ENCODE measurements at places on chromosomes 7 and 10. TPM values are rescaled to one million over a fixed set of nuclear protein-coding genes. Genes with fewer than 3 reads are reported as not detected.

Gene AGR3
- total RNA-seq: not detected

Gene LRRC61
- 10.7 TPM for total RNA-seq

- DNase-seq: no peak
Observed at GRCh38 chr7:151857866-151858450, 19.0 kb downstream of the PRKAG2 start.

DNA sequence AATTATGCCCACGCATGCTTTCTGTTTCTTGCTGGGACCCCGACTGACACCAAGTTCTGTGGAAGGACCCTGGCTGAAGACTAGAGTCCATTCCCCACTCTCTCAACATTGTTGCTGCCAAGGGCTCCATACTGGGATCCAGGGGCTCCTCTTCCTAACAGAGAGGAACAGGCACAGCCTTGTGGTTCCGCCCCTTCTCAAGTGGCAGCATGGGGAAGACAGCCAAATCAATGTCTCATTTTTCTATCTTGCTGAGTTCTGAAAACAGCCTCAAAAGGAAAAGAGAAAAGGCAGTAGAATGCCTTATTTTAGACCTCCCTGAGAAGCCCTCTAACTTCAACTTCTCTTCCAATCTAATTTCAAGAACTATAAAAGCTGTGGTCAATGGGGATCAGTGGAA is 23.7 kb upstream of the LAMB1 start:
- DNase-seq: no peak

DNA sequence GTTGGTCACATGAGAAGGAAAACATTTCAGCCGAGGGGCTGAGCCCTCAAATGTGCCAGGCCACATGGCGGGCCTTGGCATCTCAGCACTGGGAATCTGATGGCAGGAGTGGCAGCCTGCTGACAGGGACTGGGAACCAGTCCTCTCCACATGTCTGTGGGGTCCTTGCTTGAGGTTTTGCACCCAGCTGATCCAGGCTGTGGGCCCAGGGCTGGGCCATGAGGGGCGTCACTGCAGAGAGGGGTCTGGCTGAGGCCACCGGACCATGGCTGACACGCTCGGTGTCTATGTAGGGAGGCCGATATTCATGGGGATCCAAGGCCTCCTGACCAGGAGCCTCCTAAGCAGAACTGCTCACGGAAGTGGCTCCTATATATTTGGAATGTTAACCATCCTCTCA is 31.0 kb upstream of the PWWP2B start:
- no peak for DNase-seq

Gene MYO1G
- total RNA-seq: 154 TPM

DNA sequence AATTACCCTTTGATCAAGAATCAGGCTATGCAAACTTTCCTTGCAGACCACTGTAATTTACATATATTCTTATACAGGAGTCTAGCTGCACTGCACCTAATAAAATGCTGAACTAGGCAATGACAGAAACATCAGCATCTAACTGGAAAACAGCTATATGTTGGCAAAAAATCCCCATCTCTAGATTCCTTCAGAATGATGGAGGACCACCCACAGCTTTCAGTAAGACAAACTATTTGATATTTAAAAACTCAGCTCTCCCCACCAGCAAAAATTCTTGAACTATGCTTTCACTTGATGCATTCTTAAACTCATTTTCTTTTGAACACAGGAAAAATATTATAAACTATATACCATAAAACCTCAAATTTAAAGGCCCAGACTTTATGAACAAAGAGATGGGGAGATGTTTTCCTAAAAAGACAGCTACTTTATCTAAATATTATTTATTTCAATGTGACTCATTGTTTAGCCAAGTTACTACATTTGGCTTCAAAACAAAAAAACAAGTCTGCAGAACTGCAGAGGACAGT is 77.4 kb downstream of the SEMA3C start:
- no peak for DNase-seq

DNA sequence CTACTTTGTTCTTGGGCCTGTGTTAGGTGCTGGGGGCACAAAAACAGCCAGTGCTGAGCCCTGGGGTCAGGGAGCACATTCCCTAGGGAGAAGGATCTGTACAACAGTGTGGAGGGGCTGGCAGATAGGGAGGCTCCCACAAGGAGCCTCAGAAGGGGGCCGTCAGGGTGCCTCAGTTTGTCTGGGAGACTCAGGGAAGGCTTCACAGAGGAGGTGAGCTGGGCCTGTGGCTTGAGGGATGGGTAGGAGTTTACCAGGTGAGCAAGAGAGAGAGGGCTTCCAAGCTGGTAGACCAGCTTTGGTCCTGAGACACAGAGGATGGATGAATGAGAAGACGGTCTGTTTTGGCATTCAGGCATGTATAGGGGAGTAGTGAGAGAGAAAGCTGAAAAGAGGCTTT is 52.1 kb downstream of the CAMK1D start:
- DNase-seq: no peak

DNA sequence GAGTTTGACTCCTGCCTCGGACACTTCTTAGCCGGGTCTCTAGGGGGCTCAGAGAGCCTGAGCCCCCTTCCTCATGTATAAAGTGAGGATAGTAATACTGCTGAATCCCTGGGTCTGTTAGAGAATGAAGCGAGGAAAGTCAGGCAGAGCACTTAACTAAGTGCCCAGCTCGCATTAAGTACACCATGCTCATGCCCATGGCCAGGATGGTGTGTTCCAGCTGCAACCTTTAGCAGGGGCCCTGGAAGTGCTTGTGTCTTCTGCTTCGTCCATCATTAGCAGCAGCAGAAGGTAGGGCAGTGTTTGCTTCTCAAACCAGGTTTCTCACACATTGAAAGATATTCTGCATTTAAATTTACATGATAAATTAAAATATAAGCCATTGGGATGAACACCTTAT is 27.3 kb upstream of the WDFY4 start:
- DNase-seq: no peak

DNA sequence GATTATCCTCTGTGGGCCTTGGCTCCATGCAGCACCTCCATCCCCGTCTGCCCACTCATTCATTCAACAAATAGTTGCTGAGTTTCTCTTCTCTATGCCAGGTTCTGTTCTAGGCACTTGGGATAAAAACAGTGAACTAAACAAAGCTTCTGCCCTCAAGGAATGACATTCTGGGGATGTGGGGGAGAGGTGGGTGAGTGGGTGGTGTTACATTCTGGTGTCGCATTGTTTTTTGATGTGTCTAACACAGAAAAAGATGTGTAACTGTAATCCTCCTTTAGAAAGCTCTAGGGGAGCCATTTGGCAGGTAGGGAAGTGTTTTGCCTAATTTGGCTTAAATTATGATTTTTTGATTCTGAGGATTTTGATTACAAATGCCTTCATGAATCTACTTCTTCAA is 21.4 kb downstream of the AUTS2 start:
- no peak for DNase-seq

DNA sequence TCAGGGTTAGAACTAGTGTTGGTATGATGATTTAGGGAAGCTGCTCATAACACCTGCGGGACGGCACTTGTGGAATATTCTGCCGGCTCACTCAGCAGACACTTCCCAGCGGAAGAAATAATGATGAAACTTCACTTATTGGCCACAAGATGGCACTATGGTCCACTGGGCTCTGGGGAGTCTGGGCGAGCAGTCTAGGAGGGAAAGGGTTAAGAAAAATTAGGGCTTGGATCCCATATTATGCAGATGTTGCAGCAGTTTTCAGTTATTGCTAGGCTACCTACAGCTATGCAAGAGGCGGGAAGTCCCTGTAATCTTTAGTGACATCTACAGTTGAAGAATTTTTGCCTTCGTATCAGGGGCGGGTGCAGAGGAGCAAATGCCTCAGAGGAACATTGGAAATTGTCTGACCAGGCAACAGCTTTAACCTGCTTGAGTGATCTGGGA is 238.7 kb upstream of the PRSS58 start:
- no peak for DNase-seq

DNA sequence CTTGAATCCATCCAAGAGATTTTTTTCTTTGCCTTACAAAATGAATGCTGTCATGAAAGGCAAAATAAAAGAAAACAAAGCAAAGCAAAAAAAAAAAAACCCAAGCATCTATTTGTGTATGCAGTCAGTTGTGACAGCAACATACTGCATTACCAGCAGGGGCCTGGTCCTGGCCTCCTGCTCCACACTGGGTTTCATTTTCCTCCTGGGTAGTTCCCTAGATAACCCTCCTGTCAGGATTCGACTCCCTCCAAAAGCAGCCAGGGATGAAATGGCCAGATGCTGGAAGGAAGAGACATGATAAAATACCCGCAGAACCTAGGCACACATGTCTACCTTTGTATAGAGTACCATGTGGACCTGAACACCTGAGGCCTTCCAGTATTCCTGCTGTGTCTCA is 148.6 kb downstream of the NRCAM start:
- no peak for DNase-seq

- DNase-seq: no peak
Observed at GRCh38 chr7:12827219-12827821, 139.9 kb downstream of the ARL4A start.

Gene ACTL6B
- total RNA-seq: not detected

DNA sequence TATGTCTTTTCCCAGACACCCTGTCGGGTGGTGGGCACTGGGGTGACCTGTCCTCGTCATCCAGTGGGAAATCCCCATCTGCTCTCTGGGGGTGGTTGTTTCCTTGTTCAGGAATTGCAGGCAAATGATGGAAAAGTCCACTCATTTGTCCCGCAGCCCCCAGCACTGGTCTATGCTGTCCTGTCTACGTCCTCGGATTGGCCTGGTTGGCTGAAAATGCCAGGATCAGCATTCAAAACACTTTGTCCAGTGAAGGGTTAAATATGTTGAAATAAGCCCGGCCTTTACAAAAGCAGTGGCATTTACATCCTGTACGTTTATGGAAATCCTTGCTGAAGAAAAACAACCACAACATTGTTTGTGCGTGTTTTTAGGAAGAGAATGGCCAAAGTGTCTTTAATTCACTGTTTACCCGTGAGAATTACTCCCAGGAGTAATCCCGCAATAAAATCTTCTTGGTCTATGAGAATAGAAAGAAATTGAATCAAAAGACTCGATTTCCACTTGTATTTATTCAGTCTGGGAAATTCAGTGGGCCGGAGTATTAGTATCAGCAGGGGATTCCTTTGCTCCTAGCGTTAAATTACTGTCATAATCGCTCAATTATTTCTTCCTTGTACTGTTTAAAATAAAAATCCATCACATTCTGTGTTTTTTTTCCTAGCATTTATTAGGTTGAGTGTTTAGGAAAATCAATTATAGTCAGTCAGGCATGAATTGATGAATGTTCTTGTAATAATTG is 116.8 kb upstream of the SH2B2 start:
- no peak for DNase-seq

- DNase-seq: no peak
Observed at GRCh38 chr7:108134486-108134885, 4.3 kb upstream of the LAMB4 start.

Gene TMEM236
- 0.09 TPM for total RNA-seq

Gene EPO
- not detected for total RNA-seq

DNA sequence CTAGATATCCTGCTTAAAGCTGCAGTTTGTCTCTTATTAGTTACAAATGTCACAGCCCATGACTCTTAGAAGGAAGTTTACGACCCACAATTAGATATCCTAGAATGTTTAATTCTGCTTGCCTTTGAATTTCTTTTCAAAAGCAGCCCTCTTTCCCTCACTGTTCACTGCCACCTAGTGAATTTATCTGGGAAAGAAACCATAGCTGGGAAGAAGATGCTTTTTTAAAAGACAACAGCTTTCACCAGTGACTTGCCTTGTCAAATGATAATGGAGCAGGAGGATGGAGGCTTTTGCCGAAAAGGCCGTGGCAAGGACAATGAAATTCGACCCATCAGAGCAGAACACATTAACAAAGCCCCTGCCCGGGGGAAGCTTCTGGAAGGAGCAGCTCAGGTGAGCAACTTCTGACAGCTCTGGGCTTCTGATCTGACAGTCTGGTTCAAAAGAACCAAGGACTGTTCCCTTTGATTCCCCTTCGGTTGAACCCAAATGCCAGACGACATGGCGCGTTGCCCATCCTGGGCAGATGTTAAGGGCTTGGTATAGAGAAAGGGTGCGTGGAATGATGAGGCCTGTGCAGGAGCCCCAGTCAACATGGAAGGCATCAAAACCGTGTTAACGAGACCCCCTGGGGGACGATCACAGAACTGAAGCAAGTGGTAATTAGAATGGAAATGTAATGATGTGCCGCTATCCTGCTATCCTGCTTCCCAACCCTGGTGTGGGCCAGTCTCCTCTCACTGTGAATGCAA is 236.8 kb downstream of the FRMD4A start:
- DNase-seq: no peak

- DNase-seq: no peak
Observed at GRCh38 chr7:83011954-83012353, 150.7 kb downstream of the PCLO start.

DNA sequence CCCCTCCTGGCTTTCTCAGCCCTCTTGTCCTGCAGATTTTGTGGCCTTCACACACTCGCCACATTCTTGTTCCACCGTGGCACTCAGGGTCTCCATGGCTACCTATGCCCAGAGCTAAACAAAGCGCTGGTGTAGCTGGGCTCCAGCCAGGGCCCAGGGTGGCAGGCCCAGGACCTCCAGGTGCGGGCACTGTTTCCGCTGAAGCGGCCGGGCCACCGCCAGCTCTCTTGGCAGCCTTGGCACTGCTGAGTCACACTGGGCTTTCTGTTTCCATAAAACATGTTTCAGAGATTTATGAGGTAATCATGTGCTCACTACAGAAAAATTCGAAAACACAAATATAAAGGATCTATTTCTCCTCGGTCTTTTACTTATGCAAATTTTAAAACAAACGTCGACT is 51.3 kb downstream of the AOC1 start:
- no peak for DNase-seq

- DNase-seq: no peak
Observed at GRCh38 chr10:58262766-58263165, 4.9 kb downstream of the IPMK start.

Gene EPHB6
- total RNA-seq: 20.9 TPM

Gene HYAL4
- total RNA-seq: not detected

- no peak for DNase-seq
Observed at GRCh38 chr7:8761731-8762130, 328.3 kb downstream of the NXPH1 start.

Gene GCK
- total RNA-seq: 0.13 TPM

GRCh38 chr7:149824301-149824741 is 13.9 kb upstream of the ZNF862 start:
- DNase-seq: no peak

GRCh38 chr7:1661461-1661860 is 8.6 kb upstream of the ELFN1 start:
- DNase-seq: no peak

- DNase-seq: no peak
Observed at GRCh38 chr7:36306222-36306621, 83.4 kb upstream of the ANLN start.

DNA sequence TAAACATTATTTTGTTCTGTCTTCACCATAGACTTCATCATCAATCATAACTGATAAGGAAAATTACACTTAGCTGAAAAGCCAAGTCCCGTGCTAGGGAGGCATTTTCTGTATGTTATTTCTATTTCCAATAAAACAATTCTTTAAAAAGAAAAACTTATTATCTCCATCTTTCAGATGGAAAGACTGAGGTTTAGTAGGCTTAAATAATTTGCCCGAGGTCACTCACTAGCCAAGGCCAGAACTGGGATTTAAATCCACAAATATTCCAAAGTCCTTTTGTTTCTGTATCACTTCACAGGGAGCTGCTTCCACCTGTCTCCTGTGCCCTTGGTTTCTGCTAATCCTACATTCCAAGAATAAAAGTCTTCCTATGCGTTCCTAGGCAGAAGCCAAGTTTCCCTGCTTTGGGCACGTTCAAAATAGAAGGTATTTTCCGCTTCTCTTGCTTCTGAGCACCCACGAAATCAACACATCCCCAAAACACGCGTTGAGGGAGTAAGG is 732 bp downstream of the CPVL start:
- DNase-seq: no peak

GRCh38 chr10:118950190-118950680 is 79.3 kb upstream of the NANOS1 start:
- DNase-seq: no peak

GRCh38 chr7:151129960-151130591 is 37.4 kb downstream of the GBX1 start:
- no peak for DNase-seq

All from activated B cell treated with CpG ODN at 0.5 μM for 24 hours (primary cell).